ENCODE measurements at places on chromosomes 12 and 14.

DNA sequence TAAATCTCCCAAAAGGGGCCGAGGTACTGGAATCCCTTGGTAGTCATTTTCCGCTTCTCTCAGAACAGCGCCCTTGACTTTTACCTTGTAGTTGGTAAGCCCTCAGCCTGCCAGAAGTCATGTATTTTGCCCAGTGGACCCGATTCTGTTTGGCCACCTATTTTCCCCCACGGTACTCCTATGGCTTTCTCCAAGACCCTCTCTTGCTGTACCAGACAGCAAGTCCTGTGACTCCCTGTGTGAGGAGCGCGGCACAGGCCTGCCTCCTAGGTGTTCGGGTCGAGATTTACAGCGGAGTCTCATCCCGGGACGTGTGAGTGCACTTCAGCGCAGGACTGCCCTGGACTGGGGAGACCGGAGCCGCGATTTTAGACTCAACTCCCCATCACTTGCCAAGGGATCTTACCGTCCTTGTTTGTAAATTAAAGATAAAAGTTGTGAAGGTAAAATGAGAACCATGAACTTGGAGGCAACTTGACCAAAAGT lies 1.1 kb upstream of the MBD6 start:
- no peak for DNase-seq

- no peak for DNase-seq
Measured at GRCh38 chr12:3622021-3622821, 130.7 kb downstream of the CRACR2A start.

DNA sequence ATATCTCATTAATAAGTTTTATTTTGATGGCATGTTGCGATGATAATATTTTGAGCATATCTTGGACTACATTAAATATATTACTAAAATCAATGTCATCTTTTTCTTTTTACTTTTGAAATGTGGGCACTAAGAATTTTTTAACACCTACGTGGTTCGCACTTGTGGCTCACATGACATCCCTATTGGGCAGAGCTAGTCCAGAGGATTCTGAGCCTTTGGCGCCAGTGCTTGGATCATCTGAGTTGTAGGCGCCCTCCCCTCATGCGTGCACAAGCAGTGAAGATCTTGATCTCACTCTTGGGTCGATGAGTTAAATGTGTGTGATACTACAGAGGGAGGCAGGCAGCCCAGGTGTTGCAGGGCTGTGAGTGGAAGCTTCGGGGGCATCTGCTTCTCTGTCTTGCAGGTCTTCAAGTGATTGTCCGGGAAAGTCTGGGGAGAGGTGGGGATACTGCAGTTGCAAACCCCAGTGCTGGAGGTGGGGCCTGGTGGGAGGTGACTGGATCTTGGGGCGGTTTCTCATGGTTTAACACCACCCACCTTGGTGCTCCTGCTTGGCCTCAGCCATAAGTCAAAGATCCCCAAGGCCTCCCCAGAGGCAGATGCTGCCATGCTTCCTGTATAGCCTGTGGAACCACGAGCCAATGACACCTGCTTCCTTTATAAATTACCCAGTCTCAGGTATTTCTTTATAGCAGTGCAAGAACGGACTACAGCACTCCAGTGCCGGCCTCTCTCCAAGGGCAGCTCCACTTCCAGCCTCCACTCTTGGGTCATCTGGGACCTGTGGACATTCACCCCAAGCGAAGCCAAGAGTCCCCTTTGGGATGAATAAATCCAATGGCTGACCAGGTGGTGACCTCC lies 46.1 kb upstream of the PPP2R5C start:
- DNase-seq: no peak

DNA sequence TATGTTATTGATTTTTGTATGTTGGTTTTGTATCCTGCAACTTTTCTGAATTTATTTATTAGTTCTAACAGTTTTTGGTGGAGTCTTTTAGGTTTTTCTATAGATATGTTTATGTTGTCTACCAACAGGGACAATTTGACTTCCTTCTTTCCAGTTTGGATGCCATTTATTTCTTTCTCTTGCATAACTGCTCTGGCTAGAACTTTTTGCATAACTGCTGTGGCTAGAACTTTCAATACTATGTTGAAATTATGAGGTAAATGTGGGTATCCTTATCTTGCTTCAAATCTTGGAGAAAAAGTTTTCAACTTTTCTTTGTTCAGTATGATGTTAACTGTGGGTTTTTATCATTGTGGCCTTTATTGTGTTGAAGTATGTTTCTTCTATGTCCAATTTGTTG lies 39.9 kb upstream of the PLBD1 start:
- DNase-seq: no peak

- DNase-seq: no peak
Measured at GRCh38 chr14:100107236-100107635, 42.0 kb downstream of the EVL start.

DNA sequence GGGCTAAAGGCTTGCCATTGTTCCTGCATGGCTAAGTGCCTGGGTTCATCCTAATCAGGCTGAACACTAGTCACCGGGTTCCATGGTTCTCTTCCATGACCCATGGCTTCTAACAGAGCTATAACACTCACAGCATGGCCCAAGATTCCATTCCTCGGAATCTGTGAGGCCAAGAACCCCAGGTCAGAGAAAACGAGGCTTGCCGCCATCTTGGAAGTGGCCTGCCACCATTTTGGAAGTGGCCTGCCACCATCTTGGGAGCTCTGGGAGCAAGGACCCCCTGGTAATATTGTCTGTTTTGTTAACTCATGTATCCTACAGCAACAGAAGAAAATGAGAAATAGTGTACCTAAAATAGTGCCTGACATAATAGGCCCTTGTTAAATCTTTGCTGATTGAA lies 92.7 kb downstream of the ADAMTS20 start:
- no peak for DNase-seq

DNA sequence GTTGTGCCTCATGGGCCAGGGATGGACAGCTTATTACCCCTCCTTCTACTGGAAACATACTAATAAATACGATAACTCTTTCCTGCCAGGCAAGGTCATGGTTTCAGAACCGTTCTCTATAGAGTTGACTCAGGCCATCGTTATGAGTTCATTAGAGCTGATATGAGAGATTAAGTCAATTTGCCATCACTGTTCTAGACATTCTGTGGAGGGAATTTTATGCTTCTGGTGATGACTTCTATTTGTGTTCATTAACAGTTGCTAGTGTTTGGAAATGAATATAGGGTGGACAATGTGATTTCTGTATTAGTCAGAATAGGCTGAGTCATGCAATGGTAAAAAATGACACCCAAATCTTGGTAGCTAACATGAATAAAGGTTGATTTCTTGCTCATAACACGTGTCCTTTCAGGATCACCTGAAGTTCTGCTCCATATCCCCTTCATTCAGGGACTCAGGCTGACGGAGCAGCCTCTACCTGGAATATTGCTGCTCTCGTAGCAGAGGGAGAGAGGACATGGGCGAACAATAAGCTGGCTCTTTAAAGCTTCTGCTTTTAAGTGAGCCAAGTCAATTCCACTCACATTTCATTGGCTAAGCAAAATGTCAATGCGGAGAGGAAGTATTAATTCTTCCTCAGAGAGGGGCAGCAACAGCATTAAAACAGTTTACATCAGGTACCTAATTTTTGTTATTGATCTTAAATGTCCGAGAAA lies 18.5 kb upstream of the TBPL2 start:
- DNase-seq: no peak

GRCh38 chr12:17304503-17305347 lies 698.8 kb upstream of the LMO3 start:
- DNase-seq: no peak

- DNase-seq: no peak
Measured at GRCh38 chr14:85532374-85533022, 2.6 kb downstream of the FLRT2 start.

- DNase-seq: no peak
Measured at GRCh38 chr14:99426813-99427346, 53.8 kb downstream of the SETD3 start.

GRCh38 chr12:28993720-28994119 lies 155.4 kb upstream of the FAR2 start:
- no peak for DNase-seq

DNA sequence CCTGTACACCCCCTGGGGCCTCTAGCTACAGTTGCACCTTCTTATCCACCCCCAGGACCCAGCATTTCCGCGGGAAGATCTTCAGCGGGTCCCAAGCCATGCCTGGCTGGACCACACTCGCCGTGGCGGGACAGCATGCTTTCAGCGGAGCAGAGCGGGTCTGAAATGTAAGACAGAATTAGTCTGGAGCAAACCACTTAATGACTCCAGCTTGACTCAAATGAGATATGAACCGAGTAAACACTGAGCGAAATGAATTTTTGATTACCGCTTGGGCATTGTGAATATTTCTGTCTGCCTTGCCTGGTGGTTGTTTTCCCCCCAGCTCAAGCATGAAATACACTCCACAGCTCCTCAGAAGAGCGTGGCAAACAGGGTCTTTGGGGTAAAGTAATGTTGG lies 60.8 kb downstream of the SLC24A4 start:
- DNase-seq: no peak

- DNase-seq: no peak
Measured at GRCh38 chr12:112007945-112008344, 5.0 kb downstream of the TMEM116 start.

- no peak for DNase-seq
Measured at GRCh38 chr12:81797100-81797499, 38.0 kb upstream of the PPFIA2 start.

- DNase-seq: no peak
Measured at GRCh38 chr12:101563212-101563611, 31.6 kb upstream of the MYBPC1 start.

DNA sequence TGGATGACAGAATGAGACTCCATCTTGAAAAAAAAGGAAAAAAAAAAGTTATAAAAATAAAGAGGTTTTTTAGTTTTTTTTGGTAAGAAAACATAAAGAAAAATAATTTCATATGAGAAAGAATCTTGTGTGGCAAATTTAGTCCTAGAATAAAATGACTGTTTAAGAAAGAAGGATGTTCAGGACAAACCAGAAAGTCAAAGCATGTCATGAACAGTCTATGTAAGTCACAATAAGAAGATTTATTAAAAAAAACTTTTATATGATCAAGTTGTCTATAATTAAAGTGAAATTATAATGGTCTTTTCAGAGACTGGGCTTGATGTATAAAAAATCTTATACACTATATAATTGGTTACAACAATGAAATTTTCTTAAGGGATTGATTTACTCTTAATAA lies 68.1 kb upstream of the HECTD1 start:
- no peak for DNase-seq

GRCh38 chr12:47554046-47554653 lies 151.7 kb downstream of the RPAP3 start:
- DNase-seq: no peak

DNA sequence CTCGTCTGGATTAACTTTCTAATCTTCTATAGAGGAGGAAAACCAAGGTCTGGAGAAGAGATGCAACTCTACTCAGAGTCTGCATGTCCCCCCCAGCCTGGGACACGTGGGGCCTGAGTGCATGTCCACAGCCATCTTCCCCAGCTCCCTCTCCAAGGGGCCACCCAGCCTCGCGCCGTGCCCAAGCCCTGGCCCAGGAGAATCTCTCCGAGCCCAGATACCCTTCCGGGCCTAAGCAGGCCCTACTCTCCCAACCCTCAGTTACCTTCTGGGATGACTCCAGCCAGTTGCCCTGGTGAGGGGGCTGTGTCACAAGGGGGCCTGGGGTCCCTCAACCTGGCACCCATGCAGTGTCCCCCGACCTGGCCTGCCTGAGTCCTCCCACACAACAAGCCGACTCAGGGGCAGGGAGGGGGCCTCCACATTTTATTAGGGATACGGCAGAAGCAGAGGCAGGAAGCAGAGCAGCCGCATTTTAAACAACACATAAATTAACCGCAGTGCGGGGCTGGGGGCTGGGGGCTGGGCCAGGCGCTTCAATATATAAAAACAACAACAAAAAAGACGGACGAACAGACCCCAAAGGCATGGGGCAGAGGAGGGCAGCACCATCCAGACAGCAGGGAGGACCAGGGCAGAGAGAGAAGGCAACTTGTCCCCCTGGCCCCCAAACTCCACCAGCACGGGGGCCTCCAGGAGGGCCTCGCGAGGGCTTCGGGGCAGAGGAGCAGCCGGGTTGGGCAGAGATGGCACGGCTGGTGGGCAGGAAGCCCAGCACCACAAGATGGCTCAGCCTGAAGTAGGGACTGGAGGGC lies 37.3 kb downstream of the NCKAP5L start:
- DNase-seq: no peak

GRCh38 chr14:70269582-70269981 lies 80.8 kb upstream of the SLC8A3 start:
- DNase-seq: no peak

DNA sequence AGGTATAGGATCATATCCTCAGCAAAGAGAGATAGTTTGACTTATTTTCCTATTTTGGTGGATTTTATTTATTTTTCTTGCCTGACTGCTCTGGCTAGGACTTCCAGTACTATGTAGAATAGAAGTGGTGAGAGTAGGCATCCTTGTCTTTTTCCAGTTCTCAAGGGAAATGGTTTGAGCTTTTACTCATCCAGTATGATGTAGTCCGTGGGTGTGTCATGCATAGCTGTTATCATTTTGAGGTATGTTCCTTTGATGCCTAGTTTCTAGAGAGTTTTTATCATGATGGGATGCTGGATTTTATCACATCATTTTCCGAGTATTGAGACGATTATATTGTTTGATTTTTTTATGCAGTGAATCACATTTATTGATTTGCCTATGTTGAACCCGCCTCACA lies 97.2 kb downstream of the MGAT4C start:
- DNase-seq: no peak

- no peak for DNase-seq
Measured at GRCh38 chr14:28603606-28604005, 163.0 kb upstream of the FOXG1 start.

- no peak for DNase-seq
Measured at GRCh38 chr14:98959410-98959809, 312.6 kb downstream of the BCL11B start.

GRCh38 chr12:26266881-26267280 lies 71.5 kb downstream of the SSPN start:
- DNase-seq: no peak

- DNase-seq: no peak
Measured at GRCh38 chr14:100577321-100577985, 9.8 kb downstream of the BEGAIN start.

Data from stimulated activated CD4-positive, alpha-beta T cell treated with anti-CD3 and anti-CD28 coated beads, Interleukin-15, amount 100 ng/mL, for 48 hours (primary cell).